ENCODE measurements at places on chromosomes 1 and 21. TPM values are rescaled to one million over a fixed set of nuclear protein-coding genes. Genes with fewer than 3 reads are reported as not detected.

The TBCE gene
- total RNA-seq = 32.5 TPM

The GRIK3 gene
- 0.13 TPM for total RNA-seq

The PTPRC gene
- 2.8 TPM for total RNA-seq

The FCRL4 gene
- not detected for total RNA-seq

The LRRN2 gene
- 0.98 TPM for total RNA-seq

GRCh38 chr1:107530543-107530942 lies 389.7 kb downstream of the NTNG1 start:
- no peak for DNase-seq

DNA sequence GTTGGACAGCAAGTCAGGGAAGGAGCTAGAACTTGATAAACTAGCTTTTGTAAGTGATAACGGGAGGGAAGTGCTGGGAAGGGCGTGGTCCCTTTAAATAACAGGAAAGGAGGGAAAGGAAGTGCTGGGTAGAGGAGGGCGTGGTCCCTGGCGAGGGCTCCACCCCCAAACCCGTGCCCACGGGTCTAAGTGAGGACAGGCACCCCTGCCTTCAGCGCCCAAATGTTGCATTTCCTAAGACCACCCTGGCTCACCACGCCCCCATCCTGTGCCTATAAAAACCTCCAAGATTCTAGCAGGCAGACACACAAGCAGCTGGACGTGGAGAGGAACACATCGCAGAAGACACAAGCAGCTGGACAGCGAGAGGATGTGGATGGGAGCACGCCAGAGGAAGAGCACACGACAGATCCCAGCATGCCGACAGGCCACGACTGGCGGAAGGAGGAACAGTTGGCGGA lies 58.5 kb downstream of the PALMD start:
- DNase-seq = no peak

- DNase-seq = no peak
Observed at GRCh38 chr1:197965132-197965840, 48.1 kb downstream of the LHX9 start.

- DNase-seq = no peak
Observed at GRCh38 chr21:21241391-21241790, 243.2 kb downstream of the NCAM2 start.

DNA sequence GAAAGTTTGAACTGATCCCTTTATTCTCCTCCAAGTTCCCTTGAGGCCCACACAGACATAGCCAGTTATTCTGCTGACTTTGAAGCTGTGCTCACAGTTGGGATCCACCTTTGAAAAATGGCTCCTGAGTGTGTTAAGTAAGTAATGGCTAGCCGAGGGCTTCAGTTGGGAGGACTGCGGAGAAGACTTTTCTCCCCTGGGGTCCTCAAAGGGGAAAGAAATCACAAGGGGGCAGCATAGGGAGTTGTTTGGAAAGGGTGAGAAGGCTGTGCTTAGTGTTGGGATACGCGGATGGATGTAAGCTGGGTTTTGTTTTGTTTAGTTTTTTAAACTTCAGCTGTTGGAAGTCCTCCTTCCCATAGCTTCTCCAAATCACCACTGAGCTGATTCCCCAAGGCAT lies 8.3 kb downstream of the PGM1 start:
- no peak for DNase-seq
